ENCODE measurements at places on chromosomes 6 and 20. TPM values are rescaled to one million over a fixed set of nuclear protein-coding genes. Genes with fewer than 3 reads are reported as not detected.

GRCh38 chr6:125203395-125203794 is 49.8 kb downstream of the TPD52L1 start:
- ATAC-seq, result no peak

- ATAC-seq, result no peak
These were observed 276.6 kb downstream of the CLIC5 start for GRCh38 chr6:45739058-45739457.

GRCh38 chr6:158640519-158640918 is 4.0 kb downstream of the DYNLT1 start:
- no peak for ATAC-seq

CLPSL2 gene
- not detected for total RNA-seq

- ATAC-seq, result no peak
These were observed 39.3 kb downstream of the SLC2A4RG start for GRCh38 chr20:63778857-63779256.

DNA sequence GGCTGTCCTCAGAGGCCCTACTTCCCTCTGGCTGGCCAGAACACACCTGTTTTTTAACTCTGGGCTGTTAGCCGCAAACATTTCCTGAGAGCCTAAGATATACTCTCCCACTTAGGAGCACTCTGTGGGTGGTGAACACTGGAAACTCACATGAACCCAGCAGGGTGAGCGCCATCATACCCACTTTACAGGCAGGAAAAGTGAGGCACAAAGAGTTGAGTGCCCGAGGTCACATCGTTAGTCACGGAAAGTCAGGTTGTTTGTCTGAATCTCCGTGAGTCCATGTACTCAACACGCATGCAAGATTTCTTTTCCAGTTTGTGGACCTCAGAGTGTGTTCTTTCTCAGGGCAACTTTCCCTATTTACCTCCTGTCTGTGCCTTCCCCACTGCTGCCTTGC is 1.9 kb downstream of the BAK1 start:
- ATAC-seq, result peak; percentile 23

ERVFRD-1 gene
- 0.11 TPM for total RNA-seq

- no peak for ATAC-seq
These were observed 399.3 kb downstream of the HAO1 start for GRCh38 chr20:7540923-7541322.

DNA sequence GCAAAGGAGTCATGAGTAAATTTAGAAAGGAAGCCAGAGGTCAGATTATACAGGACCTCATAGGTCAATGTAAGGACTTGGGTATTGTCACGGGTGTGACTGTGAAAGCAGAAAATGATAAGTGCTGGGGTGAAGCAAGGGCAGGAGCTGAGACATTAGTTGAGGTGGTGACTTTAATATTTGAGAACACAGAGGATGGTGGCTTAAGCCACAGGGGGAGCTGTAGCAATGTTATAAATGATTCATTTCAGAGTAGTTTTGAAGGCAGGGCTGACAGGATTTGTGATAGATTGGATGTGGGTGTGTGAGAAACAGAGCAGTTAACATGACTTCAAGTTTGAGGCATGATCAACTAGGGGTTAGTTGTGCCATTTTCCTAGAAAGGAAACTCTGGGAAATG is 659.9 kb downstream of the EPM2A start:
- no peak for ATAC-seq

- no peak for ATAC-seq
These were observed 169.7 kb downstream of the EYA4 start for GRCh38 chr6:133410638-133411435.

CD93 gene
- 5.4 TPM for total RNA-seq

PKIB gene
- 1.1 TPM for total RNA-seq

DNA sequence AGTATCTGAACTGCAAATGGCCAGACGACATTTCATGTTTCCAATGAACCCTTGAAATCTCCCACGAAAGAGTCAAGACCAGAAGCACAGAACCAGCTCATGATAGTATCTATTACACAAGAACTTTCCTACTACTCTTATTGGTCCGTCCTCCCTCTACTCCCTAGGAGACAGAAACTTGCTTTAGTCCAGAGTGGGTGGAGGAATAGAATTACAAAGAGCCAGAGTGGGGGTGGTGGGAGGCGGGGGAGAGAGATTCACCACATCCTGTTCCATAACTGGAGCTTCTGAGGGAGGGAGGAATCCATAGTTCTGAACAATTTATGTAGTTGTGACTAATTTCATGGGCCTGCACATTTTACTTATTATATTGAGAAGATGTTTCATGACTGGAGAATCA is 18.5 kb upstream of the WFDC10A start:
- peak; percentile 95 for ATAC-seq

DNA sequence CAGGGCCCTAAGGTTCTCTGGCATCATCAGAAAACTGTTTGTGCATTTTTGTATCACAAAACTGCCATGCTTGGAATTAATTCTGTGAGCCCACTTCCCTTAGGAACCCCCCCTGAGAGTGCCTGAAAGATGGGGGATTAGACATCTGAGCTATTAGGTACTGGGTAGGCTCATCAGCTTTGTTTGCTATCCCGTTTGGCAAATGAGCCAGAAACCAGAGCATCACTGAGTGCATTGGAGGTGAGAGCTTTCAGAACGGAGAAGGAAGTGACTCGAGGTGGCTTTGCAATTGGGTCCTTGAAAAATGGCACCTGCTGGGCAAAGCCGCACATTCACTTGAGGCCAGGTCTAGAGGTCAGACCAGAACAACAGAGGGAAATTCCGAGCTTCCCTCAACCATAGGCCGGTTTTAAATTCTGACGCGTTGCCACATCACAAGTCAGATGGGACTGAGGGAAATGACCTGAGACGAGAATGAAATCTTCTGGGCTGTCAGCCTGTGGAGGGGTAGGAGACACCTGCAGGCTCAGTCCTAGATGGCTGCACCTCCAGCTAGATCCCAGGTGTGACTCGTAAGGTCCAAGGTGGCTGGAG is 8.4 kb upstream of the GLP1R start:
- no peak for ATAC-seq

- ATAC-seq, result no peak
These were observed 233.2 kb upstream of the SYNDIG1 start for GRCh38 chr20:24236201-24236600.

DNA sequence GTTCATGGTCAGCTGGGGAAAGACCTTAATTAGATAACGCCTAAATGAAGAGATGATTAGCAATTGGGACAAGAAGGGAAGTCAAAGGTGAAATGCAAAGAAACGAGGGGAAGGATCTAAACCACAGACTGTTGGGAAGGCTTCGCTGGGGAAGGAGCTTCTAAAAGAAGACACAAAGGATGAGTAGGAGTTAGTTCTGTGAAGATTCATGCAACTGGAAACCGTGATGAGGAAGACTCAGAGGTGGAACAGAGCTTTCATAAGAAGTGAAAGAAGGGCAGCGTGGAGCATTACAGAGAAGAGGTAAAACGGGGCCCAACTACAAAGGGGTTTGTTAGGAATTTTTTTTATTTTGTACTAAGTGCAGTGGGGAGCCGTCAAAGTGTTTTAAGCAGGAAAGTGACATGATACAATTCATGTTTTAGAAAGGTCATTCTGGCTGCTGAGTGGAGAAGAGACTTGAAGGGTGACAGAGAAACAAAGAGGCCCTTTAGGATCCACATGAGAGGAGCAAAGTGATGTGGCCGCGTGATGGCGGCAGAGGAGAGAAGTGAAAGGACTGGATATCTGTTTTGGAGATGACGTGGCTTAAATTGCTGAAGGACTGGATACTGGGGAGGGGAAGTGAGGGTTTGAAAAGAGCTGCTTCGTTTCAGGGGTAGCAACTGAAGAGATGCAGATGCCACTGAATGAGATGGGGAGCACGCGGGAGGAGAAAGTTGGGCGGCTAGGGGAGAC is 33.6 kb downstream of the TTI1 start:
- no peak for ATAC-seq

FOXS1 gene
- not detected for total RNA-seq

MCM9 gene
- 21.7 TPM for total RNA-seq

RARS2 gene
- total RNA-seq, result 25.7 TPM

GRCh38 chr6:168368066-168368820 is 48.7 kb upstream of the DACT2 start:
- ATAC-seq, result no peak

- ATAC-seq, result no peak
These were observed 80.5 kb downstream of the COL9A1 start for GRCh38 chr6:70222439-70222749.

DNA sequence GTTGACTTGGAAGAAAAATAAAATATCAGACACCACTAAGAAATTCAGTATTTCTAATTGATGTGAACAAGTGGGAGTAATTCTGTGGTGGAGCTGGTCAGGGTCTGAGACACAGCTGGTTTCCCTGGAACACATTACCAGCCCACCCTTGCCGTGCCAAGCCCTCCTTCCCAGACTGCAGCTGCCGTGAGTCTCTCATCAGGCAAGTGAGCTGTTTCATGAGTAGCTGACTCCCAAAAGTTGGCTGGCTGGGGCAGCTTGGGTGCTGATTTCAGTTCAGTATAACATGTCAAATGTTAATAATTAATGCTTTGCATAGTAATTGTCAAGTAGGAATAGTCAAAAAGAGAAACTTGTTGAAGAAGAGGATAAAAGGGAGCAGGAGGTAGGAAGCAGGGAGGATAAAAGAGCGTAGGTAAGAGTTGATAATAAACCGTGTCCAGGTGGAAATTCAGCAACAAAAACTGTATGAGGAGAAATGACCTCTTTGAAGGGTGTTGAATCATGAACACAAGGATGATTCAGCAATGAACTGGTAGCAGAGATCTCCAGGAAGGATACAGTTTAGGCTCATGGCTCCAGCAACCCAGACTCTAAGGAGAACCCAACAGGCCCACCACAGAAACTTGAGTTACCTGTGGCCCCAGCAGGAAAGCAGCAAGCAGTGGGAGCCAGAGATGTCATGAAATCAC is 110.9 kb upstream of the SSTR4 start:
- no peak for ATAC-seq

GRCh38 chr20:25125636-25126035 is 43.7 kb upstream of the VSX1 start:
- no peak for ATAC-seq

GRCh38 chr6:164154588-164154987 is 740.1 kb downstream of the QKI start:
- ATAC-seq, result no peak

- ATAC-seq, result peak; percentile 97
These were observed 17.9 kb downstream of the ABHD12 start for GRCh38 chr20:25372584-25373336.

GRCh38 chr6:124854338-124854922 is 107.8 kb upstream of the RNF217 start:
- no peak for ATAC-seq

TMEM181 gene
- total RNA-seq, result 16.4 TPM
